ENCODE measurements at places on chromosomes 6 and 20. TPM values are rescaled to one million over a fixed set of nuclear protein-coding genes. Genes with fewer than 3 reads are reported as not detected.

DNA sequence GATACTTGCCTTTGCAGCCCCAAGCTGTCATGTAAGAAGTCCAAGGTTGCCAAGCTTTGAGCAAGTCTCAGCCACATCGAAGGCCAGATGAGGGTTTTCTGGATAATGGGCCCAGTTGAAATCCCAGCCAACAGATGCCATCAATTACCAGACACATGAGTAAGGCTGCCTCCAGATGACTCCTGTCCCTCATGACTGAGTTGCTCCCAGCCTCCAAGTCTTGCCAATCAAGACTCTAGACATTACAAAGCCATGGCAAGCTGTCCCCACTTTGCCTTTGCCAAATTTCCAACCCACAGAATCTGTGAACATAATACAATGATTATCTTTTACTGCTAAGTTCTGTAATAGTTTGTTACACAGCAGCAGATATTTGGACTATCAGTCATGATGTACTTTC, 76.8 kb upstream of the ARMC2 start:
- no peak for DNase-seq

DNA sequence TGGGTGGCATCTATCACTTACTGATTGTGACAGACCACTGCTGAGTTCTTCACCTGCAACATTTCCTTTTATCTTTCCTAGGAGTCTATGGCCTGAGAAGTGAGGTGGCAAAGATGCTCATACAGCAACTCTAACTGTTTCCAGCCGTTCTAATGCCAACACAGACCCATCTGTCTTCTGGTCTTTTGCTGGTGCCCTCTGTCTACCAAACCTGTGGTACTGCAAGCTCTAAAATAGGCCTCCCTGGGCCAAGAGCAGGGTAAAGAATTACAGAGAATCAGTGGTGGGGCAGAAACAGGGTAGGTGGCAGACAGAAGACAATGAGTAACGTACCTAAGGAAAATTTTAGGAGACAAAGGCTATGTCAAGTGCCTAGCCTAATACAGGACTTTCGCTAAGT, 611.0 kb upstream of the FLRT3 start:
- DNase-seq, result no peak

DNA sequence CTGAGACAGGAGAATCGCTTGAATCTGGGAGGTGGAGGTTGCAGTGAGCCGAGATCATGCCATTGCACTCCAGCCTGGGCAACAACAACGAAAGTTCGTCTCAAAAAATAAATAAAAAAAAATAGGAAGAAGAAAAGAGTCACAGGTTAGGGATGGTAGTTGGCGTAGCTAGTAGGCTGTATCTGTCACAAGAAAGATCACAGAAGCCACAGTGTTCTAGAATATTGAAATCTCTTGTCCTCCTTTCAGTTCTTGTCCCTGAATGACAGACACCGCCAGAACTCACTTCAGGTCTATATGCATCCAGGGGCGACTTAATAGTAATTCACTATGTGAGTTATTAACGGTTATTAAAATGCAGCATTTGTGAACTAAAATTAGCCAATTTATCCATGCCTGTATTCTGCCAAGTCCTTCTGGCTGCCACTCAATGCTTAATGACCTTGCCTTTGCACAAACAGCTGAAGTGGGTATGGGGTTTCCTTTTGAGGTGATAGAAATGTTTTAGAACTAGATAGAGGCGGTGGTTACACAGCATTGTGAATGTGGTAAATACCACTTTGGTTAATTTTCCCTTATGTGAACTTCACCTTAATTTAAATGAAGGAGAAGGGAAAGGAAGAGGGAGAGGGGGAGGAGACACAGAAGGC, 41.3 kb upstream of the ZMYND8 start:
- no peak for DNase-seq

- no peak for DNase-seq
Measured at GRCh38 chr6:90336388-90336947, 39.8 kb upstream of the BACH2 start.

PCIF1 gene
- total RNA-seq, result 71.0 TPM

JPH2 gene
- total RNA-seq, result 72.0 TPM

UBE2C gene
- total RNA-seq, result not detected

OR2H2 gene
- not detected for total RNA-seq

All from uterus (tissue), 4 donors.